Cardiac fibroblast (primary cell): ENCODE measurements at places on chromosomes 1 and 21.

DNA sequence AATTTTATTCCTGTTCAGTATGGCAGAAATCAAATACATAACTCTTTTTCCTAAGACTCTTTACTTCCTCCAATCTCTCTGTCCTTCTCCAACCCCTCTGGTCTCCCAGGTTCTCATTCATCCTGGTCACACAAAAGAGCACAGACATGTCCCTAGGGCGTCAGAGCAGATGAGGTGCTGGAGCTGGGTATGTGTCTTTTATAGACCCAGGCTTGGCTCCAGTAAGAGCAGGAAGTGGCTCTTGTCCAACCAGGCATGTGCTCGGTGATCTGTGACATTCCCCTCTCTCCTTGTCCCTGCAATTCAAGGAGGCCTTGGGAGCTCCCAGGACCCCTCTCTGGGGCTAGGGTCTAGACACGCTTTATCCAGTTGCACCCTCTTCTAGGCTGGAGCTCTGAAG, 18.0 kb upstream of the LCE2D start:
- no peak for DNase-seq

DNA sequence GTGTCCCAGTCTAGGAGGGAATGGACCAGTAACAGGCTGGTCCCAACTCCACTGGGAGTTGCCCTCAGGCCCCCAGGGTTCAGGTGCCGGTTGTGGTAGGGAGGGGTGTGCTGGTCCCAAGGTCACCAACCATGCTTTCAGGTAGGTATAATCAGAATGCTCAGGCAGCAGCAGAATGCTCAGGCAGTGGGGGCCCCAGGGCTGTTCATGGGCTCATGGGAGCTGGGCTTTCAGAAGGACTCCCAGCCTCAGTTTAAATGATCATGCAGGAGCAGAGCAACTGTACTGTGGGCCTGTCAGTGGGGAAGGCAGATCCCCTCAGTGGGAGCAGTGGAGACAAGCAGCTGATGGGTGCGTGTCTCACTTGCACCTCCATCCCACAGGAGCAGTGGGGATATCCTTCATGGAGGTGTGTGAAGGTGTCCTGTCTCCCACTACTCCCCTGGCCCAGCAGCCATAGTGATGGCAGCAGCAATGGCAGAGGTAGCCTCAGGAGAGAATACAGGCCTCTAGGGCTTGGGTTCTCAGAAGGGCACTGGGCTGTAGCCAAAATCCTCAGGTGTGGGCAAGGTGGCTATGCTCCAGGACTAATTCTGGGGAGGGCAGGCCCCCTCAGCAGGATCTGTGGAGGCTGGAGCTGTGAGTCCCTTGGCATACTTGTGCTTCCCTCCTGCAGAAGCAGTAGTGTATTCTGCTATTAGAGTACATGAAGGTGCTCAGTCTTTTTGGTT, 917.3 kb upstream of the B3GALT2 start:
- no peak for DNase-seq

- DNase-seq: no peak
Measured at GRCh38 chr1:69055194-69055593, 512.5 kb upstream of the LRRC7 start.

GRCh38 chr21:17467829-17468228, 45.0 kb upstream of the CXADR start:
- no peak for DNase-seq

DNA sequence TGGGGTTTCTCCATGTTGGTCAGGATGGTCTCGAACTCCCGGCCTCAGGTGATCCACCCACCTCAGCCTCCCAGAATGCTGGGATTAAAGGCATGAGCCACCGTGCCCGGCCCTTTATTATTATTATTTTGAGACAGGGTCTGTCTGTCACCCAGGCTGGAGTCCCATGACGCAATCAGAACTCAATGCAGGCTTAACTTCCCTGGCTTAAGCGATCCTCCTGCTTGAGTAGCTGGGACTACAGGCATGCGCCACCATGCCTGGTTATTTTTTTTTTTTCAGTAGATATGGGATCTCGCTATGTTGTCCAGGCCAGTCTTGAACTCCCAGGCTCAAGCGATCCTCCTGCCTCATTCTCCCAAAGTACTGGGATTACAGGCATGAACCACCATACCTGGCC, 47.1 kb upstream of the CITED4 start:
- no peak for DNase-seq

DNA sequence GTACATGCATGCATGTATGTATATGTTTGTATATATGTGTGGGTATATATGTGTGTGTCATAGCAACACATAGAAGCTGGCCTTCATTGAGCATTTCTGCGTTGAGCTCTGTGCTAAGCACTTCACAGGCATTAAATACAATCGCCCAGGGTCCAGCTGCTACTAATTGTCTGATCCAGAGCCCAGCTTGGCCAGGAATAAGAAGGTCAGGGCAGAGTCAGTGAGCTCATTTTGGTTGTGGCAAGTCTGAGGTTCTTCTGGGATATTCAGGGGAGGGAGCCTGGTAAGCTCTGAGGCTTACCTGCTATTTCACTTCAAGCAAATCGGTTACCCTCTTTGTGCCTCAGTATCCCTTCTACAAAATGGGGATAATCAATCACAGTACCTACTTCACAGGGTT, 59.6 kb downstream of the FOXO6 start:
- DNase-seq: no peak
